Endothelial cell (in vitro differentiated cells): ENCODE measurements at places on chromosomes 2 and 18. TPM values are rescaled to one million over a fixed set of nuclear protein-coding genes. Genes with fewer than 3 reads are reported as not detected.

GRCh38 chr2:3176071-3176868 lies 201.3 kb downstream of the EIPR1 start:
- DNase-seq, result no peak

DNA sequence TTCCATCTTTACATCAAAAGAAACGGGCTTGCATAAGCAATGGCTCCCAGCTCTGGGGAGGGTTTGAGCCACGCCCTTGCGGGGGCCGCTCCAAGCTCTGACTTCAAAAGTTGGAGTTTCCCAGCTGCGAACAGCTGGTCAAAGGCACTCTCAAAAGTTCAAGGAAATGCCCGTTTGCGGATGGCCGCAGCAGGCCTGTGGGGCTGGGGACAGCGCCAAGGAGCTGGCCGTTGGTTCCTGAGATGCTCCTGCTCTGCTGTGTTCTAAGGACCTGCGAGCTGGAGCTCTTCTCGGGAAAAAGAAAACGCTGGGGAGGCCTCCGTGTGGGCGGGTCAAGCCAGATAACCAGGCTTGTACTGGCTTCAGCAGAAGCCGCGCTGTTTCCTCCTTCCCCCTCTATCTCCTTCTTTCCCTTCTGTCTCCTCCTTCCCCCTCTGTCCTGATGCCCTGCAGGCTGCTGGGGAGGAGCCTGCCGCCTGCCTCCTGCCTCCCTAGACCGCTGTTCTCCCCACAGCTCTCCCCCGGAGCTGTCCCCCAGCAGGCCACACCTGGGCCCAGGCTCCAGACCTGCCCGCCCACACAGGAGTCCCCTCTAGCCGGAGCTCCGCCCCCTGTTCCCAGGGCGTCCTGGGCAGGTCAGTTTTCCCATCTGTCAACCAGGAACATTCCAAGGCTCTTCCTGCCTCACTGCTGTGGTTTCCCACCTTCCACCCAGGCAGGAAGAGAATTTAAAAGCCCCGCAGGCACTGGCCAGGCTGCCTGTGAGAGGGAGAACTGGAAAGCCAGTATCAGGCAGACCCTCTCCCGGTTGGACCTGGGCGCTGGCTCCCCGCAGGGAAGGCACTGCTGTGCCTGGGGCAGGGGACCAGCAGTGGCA lies 14.1 kb downstream of the KLF11 start:
- DNase-seq, result peak; percentile 61

Gene ZNF512
- total RNA-seq, result 30.1 TPM

- no peak for DNase-seq
Observed at GRCh38 chr2:46873604-46874068, 42.0 kb downstream of the MCFD2 start.

Gene RGPD3
- 0.15 TPM for total RNA-seq

DNA sequence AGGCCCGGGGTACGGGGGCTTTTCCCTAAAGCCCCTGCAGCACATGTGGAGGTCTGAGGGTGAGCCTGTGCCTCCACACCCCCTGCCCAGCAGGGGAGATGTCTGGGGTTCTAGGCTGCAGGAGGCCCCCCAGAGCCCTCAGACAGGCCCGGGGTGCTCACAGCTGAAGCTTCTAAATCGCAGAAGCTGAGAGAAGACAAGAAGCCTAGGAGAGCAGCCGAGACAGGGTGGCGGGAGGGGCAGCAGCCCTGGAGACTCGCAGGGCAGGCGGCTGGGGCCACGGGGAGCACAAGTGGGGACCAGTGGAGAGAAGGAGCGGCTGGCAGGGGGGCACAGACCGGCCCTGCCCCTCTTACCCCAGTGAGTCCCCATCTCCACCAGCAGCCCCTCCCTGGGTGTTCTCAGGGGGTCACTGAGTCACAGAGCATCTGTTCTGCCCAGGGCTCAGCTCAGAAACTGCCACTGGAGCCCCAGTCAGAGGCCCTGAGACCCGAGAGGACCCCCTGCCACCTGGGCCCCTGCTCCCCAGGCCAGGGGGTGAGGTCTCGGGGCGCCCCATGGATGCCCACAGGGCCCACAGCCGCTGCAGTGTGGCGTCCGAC lies 26.1 kb downstream of the GPC1 start:
- DNase-seq, result no peak

Gene KIF5C
- total RNA-seq, result 50.6 TPM

DNA sequence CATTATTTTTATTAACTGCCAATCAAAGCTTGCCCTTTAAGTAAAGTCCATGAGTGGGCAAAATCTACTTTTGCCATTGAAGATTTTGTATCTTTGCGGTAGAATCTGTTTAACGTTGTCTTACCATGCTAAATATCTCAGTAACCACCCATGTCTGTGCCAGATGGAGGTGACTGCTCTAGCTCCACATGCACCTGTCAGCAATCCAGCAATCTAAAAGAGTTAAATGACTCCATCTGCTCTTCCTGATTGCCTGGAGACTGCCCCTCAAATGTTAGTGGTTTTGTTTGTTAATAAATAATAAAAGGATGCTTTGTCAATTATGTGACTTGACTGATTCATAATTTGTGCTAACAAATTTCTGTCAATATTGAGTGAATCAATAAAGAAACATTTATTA lies 141.7 kb downstream of the RBM43 start:
- DNase-seq, result no peak

DNA sequence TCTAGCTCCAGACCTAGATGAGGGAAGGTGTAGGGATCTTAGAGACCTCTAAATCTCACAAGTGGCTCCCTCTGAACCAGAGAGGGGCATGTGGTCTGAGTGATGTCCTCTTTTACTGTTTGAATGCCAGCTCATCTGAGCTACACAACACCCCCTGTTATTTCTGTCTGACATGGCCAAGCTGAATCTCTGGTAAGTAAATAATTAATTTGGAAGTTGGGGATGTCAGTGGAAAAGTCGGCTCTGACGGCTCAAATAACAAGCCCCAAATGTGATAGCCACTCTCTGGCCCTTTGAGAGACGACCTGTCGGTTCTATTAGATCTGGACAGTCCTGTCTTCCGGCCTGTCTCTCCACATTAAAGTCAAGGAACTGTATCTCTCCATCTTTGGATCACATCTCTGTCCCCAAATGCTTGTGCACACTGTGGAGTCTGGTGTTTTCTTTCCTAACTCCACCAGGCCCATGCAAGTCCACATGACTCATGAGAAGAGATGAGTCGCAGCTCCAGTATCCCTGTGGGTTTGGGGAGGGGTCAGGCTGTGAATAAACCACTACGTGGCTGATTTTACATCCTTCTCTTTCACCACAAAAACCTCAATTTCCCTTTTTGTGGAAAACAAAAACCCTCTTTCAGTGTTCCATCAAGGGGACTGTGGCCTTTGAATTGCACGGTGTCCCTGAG lies 52.5 kb downstream of the SETBP1 start:
- no peak for DNase-seq

Gene PMS1
- 36.0 TPM for total RNA-seq

Gene AMER3
- total RNA-seq, result 0.18 TPM
